Stimulated activated CD4-positive, alpha-beta T cell treated with anti-CD3 and anti-CD28 coated beads, Interleukin-15, amount 100 ng/mL, for 48 hours (primary cell): ENCODE measurements at places on chromosomes 1 and 21.

DNA sequence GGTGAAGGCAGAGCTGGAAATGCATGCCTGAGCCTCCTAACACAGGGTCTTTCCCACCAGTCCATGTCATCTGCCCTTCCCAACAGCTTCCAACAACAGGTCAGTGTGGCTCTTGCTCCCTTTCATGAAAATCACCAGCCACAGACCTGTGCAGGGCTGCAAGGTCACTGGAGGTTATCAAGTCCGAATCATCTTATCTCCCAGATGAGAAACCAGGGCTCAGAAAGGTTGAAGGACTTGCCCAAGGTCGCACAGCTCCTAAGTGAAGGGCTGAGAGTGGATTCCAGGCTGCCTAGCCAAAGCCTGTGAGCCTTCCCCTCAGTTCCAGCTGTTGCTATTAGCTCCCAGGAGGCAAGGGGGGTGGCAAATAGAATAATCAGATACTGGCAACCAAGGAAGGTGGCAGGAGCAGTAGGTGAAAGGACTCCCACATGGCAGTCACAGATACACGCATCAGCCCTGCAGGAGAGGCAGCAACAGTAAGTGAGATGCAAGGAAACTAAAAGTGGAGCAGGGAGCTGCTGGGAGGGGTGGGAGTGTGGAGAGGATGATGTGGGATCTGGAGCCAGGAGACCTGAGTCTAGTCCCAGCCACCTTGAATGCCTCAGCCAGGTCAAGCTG, 74.2 kb downstream of the SSBP3 start:
- DNase-seq, result no peak

- DNase-seq, result no peak
Observed at GRCh38 chr1:193183019-193183627, 3.3 kb downstream of the B3GALT2 start.

GRCh38 chr1:169102567-169102966, 3.9 kb upstream of the ATP1B1 start:
- DNase-seq, result no peak

- DNase-seq, result no peak
Observed at GRCh38 chr1:228736844-228737445, 1.7 kb downstream of the RHOU start.

GRCh38 chr21:44272284-44272858, 10.7 kb upstream of the DNMT3L start:
- no peak for DNase-seq

- DNase-seq, result no peak
Observed at GRCh38 chr21:29053656-29054055, 19.8 kb downstream of the CCT8 start.

- DNase-seq, result no peak
Observed at GRCh38 chr1:245996811-245997210, 510.3 kb downstream of the SMYD3 start.

DNA sequence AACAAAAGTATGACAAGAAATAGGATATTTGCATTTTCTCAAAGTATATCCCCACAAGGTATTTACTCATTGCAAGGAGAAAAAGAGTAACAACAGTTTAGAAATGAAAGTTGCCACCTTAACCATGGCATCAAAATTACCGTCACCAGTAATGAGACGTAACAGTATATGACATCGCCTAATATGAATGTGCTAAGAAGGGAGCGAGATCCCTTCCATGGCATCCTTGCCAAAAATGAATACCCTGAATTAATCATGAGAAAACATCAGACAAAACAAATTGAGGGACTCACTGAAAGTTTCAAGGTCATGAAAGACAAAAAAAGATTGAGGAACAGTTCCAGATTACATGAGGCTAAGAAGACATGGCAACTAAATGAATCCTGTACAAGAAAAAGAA, 78.9 kb upstream of the MROH9 start:
- DNase-seq, result no peak

DNA sequence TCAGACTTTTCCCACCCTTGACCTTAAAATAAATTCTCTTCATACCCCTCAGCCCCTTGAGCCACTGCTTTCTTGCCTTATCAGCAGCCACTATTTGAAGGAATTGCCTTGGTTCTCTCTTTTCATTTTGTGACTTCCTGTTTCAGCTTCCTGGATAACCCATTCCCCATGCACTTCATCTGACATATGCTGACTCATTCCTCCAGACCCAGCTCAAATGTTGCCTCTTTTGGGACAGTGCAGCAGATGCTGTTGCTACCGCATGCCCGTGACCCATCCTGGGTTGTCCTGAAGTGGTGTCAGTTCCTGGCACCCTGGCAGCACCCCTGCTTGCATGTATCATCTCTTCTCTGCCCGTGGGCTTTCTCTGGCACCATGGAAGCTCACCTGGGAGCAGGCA, 496.1 kb downstream of the PTPRU start:
- DNase-seq, result no peak

GRCh38 chr1:59657873-59658465, 156.8 kb upstream of the HOOK1 start:
- no peak for DNase-seq

GRCh38 chr1:183164340-183164739, 21.7 kb upstream of the LAMC2 start:
- no peak for DNase-seq

DNA sequence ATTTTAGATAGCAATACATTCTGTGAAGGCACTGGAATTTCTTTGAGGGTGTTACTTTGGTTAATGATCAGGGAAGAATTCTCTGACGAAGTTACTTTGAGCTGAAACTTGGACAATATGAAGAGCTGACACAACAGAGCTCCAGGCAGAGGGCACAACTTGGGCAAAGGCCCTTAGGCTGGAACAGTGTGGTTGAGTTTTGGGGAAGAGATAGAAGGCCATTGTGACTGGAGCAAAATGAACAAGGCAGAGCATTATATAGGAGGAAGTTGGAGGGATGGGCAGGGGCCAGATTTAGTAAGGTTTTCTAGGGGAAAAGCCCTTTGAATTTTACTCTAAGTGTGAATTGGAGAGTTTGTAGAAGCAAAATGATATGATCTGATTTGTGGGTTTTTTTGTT, 30.9 kb downstream of the LMO4 start:
- DNase-seq, result no peak

- DNase-seq, result no peak
Observed at GRCh38 chr1:207423560-207424292, 30.4 kb upstream of the CR2 start.

GRCh38 chr1:214044438-214045214, 56.9 kb downstream of the PROX1 start:
- no peak for DNase-seq

DNA sequence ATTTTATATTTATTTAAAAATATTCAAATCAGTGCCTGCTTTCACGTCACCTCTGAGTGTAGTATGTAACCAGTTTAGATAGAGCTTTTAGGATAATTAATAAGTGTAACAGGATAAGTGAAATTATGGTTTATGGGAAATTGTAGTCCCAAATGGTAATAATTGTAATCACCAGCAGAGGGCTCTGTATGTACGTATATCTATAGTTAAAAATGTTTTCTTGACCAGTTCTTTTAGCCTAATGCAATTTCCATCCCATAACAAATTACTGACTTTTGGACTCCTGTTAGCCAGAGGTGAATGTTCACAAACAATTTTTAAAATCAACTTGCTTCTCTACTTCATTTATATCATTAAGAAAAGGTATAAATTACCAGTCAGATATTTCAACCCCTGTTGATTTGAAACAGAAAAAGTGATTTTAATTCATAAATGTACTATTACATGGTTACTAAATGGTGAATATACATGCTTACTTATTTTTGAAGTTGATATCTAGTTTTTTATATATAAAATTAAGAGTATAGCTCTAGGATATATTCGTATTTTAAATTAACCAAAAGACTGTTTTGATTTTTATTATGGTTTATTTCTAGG, 25.3 kb downstream of the SLC30A7 start:
- no peak for DNase-seq

- no peak for DNase-seq
Observed at GRCh38 chr1:111903871-111904449, 85.5 kb downstream of the KCND3 start.

DNA sequence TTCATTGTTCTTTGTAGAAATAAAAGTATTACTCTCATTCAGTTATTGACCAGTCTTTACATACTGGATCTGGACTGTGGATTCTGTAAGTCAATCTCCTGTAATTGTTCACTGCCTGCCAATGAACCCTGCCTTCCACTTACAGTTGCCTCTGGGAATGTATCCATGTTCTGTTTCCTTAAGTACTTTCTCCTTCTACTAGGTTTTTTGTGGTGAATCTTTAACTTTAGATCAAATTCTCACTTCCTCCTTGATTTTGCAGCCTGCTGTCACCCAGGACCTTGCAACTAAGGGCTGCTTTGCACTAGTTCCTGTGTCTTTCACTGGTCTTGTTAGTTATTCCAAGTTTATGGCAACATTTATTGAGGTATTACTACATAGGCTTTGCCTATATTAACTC, 28.2 kb upstream of the ANKRD13C start:
- no peak for DNase-seq

GRCh38 chr1:3518256-3518655, 63.8 kb downstream of the ARHGEF16 start:
- peak; percentile 14 for DNase-seq

- no peak for DNase-seq
Observed at GRCh38 chr1:53678938-53679825, 59.8 kb downstream of the GLIS1 start.

DNA sequence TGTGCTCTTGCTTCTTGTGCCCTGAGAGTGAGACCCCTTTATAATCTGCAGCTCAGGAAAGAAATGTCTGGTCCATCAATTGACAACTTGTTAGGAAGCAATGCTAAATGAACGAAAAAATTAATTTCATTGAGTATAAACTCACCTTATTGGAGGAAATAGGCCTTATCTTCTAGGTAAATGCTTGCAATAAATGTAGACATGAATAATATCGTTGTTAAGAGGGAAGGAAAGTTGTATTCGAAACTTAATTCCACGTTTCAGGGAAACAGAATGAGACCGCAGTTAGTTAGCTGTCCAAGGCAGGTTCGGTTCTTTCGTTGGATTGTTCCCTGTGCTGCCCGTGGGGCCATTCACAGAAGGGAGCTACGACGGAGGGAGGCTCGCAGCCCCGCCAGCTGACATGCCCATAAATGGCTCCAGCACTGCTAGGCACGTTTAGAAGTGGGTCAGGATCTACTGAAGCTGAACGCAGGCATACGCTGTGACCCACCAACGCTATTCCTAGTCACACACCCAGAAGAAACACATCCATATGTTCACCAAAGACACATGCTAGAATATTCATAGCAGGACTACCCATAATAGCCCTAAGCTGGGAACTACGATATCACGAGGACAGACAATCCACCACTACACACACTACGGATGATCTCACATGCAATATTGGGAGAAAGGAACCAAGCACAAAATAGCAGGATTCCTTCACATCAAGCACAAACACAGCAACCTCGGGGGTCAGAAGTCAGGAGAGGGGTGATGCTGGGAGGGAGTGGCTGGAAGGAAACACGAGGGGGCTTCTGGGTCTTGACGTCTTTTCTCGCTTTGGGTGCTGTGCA, 56.2 kb upstream of the LBR start:
- no peak for DNase-seq

GRCh38 chr1:200336901-200337391, 72.9 kb downstream of the ZNF281 start:
- no peak for DNase-seq

DNA sequence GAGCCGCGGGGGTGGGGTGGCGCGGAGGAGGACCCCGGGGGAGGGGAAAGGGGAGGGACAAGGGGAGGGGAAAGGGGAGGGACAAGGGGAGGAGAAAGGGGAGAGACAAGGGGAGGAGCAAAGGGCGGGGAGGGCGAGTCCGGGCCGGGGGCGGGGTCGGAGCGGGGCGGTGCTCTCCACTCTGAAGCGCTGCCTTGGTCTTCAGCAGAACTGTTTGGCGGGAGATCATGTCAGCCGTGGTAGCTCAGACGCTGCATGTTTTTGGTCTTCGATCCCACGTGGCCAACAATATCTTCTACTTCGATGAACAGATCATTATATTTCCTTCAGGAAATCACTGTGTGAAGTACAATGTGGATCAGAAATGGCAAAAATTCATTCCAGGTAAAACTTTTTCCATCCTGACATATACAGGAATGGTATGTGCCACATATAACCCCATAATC, 420 bp downstream of the CFAP57 start:
- peak; percentile 85 for DNase-seq
